ENCODE measurements at places on chromosomes 4 and X. TPM values are rescaled to one million over a fixed set of nuclear protein-coding genes. Genes with fewer than 3 reads are reported as not detected.

DNA sequence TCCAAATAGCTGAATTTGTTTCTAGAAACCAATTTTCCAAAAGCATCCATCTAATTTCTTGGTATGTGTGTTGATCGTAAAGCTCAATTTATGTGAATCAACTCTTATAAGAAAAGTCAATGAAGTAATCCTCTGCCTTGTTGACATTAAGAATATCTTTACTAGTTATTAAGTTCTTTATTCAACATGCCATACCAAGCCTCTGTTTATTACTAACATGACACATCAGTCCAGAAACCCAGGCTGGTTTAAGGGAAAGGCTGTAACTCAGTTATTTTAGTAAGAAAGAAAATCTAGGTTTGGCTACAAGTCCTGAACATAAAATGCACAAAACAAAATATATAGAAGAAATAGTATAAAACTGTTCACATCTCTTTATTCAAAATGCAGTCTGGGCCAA, 48.0 kb downstream of the KLHL34 start:
- DNase-seq, result no peak

- DNase-seq, result no peak
These were observed 33.8 kb downstream of the NDP start for GRCh38 chrX:43939187-43939926.

FHIP1A gene
- 0.07 TPM for total RNA-seq

DNA sequence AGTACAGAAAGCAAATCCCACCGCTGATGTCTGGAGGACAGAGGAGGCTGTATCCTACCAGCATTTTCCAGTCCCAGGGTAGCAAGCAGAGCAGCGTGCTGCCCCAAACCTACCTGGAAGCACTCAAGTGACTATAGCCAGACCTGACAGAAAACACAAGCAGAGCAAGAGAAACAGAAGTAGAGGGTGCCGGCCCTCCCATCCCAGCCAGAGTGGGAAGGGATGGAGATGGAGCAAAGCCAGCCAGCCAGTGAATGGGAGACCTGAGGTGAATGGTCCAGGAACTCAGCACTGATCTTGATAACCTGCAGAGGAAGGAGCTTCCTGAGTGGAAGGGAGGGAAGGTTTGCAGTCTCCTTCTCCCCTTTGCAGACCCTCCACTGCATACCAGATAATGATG, 185.2 kb downstream of the MAML3 start:
- no peak for DNase-seq

GATA1 gene
- total RNA-seq, result not detected

DNA sequence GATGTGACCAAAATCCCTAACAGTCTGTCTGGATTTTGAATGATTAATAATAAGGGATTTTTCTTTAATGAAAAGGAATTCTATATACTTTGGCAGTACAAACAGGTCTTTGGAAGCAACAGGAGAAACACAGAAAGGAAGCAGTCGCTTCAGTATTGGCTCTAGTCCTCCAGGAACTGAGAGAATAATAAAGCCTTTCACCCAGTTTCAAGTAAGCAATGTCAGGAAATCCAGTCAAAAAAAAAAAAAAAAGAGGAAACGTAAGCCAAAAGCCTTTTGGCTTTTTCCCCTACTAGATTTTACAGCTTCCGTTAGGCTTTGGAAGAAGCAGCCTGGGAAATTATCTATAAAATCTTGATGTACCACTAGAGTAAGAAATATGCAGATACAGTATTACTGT, 61.7 kb upstream of the HDAC8 start:
- no peak for DNase-seq

DNA sequence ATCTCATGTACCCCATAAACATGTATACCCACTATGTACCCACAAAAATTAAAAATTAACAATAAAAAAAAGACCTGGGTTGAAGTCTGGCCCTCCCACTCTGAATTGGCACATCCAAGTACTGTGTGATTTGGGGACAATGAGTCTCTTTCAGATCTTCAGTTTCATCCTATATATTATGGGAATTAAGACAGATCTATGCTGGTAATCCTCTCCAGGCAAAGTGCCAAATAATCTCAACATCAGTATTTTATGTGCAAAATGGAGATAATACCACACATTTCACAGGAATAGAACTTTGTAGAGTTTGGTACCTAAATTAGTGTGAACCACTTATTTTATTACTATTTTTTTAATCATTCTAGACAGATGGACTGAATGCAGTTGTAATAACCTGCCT, 11.0 kb upstream of the SCD5 start:
- DNase-seq, result no peak

GRCh38 chr4:84258905-84259830, 239.9 kb downstream of the NKX6-1 start:
- no peak for DNase-seq

GRCh38 chrX:47297874-47298273, 65.1 kb downstream of the USP11 start:
- DNase-seq, result no peak

DNA sequence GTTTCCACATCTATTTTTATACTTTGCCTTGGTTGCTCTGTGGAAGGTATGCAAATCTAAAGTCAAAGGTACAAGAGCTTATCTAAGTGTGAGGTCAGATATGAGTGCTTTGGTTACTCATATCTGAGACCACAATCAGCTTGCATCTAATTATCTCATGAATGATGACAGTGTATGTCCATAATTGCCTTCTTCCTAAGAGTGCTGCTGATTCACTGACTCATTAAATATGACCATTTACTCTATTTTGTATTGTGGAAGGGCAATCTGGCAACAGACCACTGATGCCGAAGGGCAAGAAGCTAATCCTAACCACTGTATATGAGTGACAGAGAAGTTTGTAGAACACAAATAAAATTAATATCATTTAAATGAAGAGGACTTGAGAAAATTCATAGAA, 1190.2 kb upstream of the AGA start:
- DNase-seq, result no peak

GRCh38 chr4:2334826-2335728, 73.2 kb upstream of the MXD4 start:
- DNase-seq, result no peak

GRCh38 chr4:186107947-186108346, 3.4 kb downstream of the FAM149A start:
- DNase-seq, result no peak

SLC10A3 gene
- 6.9 TPM for total RNA-seq

DNA sequence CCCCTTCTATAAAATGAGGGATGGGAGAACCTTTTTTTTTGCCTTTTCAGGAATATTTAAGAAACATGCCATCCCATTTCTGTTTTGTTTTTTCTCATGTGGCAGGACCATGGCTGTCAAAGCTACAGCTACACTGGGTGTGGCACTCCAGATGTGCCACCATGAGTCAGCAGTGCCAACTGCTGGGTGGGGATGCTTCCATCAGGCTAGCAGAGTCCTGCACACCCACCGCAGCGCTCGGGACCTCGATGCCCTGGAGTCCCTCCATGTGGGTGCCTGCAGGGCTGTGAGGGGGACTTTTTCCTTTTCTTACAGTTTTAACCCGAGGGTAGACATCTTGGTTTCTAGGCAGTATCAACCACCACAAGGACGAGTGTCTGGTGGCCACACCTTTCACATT, 352.6 kb downstream of the NR3C2 start:
- no peak for DNase-seq

UGT2B7 gene
- total RNA-seq, result not detected
